ENCODE measurements at places on chromosomes 7 and 10.

- DNase-seq, result peak; percentile 73
These were observed 30.6 kb downstream of the CISD1 start for GRCh38 chr10:58299580-58299979.

DNA sequence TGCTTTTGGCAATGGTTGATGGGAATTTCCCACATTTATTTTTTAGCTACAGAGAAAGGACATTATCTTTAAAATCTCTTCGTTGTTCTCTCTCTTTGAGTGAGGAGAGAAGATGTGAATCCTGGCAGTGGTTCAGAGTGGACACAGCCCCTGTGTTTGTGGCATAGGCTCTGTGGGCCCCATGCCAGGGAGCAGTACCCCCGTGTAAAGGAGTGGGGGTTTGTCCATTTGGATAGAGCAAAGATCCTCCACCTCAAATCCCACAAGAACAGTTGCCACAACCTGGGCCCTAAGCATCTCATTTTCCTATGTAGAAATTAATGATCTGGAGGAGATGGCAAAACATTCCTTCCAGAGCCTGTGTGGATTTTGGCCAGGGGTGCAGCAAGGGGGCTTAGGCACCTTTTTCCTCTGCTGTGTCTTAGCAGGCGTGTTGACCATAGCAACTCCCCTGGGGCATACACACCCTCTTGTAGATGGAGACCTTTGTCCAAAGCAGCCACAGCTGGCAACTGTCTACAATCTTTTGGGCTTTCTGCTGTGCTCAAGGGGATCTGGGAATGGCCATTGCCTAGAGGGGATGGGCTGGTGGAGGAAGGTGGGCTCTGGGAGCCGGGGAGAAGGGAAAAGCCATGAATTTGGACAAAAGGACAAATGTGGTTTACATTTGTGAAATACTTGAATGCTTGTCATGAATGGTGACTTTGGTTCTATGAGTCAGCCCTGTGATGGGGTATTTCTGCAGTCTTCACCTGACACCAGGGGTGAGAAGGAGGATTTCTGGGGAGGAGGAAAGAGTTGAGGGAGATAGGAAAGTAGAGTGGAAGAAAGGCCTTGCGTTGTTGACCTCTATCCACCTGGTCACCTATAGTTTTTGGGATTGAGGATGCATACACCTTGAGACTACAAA lies 92.0 kb downstream of the TCF7L2 start:
- no peak for DNase-seq

- DNase-seq, result no peak
These were observed 114.6 kb downstream of the DLG5 start for GRCh38 chr10:77811831-77812430.

DNA sequence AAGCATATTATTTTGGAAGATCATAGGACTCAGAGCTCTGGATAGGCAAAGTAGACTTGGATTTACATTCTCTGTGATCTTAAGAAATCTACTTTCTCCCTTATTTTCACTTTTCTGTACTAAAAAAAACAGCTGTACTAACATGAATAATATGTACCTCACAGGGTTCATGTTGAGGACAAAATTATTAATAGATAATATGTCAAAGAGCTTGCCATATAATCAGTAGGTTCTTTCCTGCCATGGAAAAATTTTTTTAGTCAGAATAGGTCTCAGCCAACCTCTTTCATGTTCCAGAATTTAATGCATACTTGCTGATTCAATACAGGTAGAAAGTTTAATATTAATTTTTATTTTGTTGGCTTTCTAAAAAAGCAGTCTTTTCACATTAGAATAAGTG lies 780.3 kb upstream of the C7orf33 start:
- no peak for DNase-seq

GRCh38 chr7:99078416-99078815 lies 65.5 kb downstream of the SMURF1 start:
- DNase-seq, result no peak

DNA sequence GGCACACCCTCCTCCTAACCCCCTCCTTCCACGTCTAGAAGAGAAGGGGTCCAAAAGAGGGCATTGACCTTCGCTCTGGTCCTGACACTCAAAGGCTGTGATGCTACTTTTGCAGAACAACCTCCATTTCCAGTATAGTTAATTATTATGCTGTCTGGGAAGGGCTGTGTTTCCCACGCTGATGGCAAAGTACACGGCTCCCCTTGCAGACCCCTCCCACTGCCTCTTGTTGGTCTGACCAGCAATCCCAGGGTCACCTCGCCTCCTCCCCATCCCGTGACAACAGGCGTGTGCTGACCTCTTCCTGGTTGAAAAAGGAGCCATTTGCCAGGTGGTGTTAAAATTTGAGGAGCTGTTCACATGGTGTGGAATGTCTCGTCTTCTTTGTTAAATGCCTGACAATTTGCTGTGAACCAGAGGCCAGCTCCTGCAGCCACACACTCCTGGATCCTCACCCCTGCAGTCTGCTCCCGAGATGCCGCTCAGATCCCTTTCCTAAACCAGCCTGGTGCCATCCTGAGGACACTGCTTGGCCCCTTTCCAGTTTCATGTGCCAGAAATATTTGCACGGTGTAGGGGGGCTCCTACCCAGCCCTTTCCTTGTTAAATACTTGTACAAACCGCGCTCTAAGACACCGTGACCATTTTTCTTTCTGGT lies 321.7 kb downstream of the WDR37 start:
- peak; percentile 21 for DNase-seq

DNA sequence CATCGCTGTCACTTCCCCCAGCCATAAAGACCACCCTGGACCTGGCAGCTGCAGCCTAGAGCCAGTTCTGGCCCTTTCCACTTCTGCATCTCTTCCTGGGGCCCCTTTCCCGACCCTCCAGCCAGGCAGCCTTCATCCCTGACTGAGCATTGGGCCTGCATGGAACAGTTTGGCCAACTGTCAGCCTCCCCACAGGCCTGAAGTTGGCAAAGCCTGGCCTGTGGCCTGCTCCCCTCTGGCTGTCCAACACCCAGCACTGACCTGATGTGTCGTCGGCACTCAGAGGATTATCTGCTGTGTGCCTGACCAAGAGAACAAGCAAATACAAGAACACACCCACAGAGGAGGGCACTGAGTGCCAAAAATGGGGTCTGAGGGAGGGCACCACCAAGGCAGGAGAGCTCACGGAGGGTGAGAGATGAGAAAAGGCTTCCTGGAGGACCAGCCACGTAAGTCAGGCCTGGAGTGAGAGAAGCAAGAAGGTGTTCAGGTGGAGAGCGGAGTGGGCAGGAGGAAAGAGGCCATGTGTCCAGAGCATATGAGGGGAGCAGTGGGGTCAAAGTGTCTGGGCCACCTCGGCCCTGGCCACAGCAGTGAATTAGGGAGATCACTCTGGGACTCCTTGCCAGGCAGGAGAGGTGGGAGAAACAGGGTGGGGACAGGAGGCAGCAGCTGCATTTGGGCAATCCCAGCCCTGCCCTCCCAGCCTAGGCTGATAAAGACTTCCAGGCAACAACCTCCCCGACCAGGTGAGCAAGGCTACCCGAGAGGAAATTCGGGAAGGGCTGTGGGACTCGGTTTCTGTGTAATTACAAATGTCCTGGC lies 4.5 kb downstream of the GPRIN2 start:
- DNase-seq, result peak; percentile 56

DNA sequence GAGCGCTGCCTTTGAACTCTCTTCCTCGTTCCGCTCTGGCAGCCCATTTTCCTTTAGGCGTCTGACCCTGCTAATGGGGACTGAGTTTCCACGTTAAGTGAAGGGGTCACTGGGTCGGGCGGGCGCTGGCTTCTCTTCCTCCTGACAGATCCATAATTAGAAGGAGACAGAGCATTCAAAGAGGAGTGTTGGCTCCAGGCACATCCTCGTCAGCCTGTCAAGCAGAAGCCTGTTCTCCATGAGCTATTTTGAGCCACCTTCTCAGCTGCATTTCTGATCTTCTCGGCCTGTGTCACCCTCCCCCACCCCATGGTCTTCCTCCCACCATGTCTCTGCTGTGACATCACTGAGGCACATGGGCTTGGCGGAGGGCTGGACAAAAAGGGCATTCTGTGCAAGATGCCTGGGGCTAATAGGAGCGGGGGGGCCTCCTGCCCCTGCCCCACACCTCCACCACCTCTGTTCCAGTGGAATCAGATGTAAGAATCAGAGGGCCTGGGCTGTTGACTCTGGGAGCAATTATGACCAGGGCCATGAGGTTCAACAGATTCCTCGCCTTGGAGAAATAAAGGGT lies 248.1 kb downstream of the PLXNA4 start:
- DNase-seq, result no peak

- no peak for DNase-seq
These were observed 89.6 kb downstream of the FZD1 start for GRCh38 chr7:91353848-91354247.

GRCh38 chr10:5666008-5666840 lies at the start of gene ASB13:
TSS of gene ASB13 (minus strand) at chr10:5666595. CDS start at chr10:5666551, 44 bp downstream.
- peak; percentile 81 for DNase-seq

- DNase-seq, result no peak
These were observed 3.7 kb upstream of the ZFYVE27 start for GRCh38 chr10:97733256-97733655.

- DNase-seq, result no peak
These were observed 48.8 kb upstream of the OPALIN start for GRCh38 chr10:96407560-96408069.

- no peak for DNase-seq
These were observed 48.5 kb upstream of the SLF2 start for GRCh38 chr10:100864036-100864885.

DNA sequence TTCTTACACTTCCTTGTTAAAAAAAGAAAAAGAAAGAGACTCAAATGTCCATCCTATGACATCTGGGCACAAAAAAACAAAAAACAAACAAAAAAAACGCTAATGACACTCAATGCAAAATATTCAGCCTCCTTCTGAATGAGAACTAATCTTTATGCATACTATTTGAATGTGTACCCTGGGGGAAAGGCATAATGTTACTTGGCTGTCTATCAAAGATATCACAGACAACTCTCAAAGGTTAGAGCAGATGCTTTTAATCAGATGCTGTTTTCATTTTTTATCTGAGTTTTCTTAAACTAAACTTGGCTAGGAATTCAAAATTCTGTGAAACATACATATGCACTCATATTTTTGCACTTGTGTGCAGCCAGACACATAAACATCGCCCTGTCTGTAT lies 745.8 kb downstream of the CNTNAP2 start:
- DNase-seq, result no peak

DNA sequence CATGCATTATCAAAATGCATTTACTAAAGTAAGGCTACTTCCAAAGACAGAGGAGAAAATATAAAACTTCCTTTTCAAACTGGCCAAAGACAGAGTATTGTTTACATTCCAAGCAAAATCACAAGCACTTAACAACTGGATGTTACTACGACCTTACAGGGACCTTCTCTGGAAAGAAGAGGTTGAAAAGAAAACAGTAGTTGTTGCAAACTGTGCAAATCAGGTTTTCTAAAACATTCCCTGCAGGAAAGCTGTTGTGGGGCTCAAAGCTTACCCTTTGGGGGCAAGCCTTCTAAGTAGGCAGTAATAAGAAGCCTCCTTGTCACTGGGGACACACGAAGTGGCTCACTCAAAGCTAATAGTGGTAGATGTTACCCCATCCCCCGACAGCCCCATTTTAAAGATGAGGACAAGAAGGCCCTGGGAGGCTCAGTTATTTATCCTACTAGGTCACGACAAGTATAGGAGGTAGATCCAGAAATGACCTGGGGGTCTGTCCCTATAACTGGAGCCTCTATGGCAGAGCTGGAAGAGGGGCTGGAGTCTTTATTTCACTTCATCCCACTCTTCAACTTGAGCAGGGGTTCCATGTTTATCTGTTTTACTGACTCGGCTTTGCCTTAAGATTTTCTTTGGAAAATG lies 46.6 kb downstream of the ATXN7L1 start:
- DNase-seq, result peak; percentile 32

GRCh38 chr7:118039963-118040489 lies 143.9 kb upstream of the LSM8 start:
- DNase-seq, result no peak

DNA sequence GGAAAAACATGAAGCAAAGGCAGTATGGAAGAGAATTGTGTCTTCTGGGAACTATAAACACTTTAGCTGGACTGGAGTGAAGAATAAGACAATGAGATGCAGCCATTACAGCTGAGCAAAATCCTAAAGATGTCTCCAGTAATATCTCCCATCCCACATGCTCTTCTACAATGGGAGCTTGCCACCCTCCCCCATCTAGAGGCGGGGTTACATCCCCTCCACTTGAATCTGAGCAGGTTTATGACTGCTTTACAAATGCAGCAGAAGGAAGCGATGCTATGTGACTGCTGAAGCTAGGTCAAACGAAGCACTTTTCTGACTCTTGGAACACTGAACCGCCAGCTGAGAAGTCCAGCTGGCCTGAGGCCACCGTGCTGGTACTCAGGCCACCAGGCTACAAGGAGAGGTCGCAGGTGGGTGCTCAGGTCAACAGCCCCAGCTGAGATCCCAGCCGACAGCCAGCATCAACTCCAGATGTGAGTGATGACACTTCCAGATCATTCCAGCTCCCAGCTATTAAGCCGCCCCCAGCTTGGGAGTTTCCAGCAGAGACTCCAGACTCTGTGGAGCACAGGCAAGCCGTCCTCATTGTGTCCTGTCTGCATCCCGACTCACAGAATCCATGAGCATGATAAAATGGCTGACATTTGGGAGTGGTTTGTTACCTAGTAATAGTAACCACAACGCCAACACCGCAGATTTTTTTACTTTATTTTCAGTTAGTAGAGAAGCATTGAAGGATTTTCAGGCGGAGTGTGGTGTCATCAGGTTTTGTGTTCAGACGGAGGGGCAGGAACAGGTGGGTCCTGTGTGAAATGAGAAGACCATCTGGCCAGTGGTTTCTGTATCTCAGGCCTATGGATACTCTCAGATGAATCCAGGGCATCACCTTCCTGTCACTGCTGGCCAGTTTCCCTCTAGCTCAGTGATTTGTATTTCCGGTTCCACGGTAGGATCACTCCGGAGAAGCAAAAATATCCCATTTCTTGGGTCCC lies 89.3 kb downstream of the NPY start:
- DNase-seq, result no peak

DNA sequence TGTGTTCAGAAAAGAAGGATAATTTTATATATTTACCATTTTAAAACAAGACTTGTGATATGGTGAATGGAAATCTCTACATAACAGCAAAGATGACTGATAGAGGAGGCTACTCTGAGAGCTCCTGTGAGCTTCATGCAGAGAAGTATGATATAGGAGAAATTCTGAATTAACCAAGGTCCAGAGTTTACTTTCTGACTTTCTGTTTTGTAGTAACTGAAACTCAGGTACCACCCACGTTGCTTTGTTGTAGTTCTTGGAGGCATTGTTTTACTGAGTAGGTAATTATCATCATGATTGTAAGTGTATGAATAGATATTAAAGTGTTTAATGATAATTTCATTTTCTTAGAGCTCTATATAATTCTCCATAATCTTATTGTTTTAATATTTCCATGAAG lies 18.0 kb upstream of the SFR1 start:
- no peak for DNase-seq

- DNase-seq, result peak; percentile 38
These were observed 46.2 kb downstream of the JAKMIP3 start for GRCh38 chr10:132111871-132112341.
